MM.1S (cell line): ENCODE measurements at places on chromosomes 13 and 19.

- DNase-seq, result peak; percentile 19
These were observed 324.0 kb downstream of the GPC5 start for GRCh38 chr13:91722267-91722884.

- DNase-seq, result no peak
These were observed 136.3 kb downstream of the DCT start for GRCh38 chr13:94343243-94343585.

DNA sequence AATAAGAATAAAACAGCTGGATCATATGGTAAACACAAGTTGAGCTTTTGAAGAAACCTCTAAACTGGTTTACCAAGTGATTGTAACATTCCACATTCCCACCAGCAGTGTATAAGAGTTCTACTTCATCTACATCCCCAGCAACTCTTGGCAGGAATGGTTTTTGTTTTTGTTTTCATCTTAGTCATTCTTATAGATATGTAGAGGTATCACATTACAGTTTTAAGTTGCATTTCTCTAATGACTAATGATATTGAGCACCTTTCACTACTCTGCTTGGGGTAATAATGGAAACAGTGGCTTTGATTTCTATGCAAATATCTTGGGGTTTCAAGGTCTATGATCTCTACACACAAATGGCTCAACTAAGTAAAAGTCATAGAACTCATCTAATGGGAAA lies 614.5 kb downstream of the TBC1D4 start:
- no peak for DNase-seq

DNA sequence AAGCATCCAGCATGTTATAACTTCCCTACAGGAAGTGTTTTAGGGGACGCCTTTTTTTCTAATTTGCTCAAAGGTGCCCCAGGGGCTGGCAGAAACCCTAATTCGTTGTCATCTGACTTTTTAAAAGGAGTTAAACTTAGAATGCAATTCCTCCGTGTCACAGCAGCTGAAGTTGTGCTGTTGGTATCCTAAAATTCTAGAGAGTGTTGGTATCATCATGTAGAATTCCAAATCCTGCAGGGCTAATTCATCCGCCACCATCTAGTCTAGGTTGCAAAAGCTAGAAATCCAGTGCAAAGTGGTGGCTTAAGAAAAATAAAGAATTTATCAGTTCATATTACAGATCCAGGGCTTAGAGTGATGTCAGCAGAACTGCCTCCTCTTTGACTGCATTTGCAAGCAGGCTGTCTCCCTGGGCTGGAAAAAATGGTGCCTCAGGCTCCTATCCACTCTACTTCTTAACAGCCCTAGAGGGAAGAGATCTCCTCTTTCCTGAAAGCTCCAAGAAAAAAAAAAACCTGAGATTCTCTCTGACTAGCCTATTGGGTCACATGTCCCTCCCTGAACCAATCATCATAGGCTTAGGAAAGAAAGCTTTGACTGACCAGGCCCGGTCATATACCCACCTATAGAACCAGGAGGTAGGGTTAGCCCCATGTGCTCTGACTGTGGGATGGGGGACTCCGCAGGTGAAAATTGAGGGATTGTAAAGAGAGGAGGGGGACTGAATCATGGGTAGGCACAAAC lies 73.0 kb downstream of the MAP4K1 start:
- peak; percentile 81 for DNase-seq

GRCh38 chr19:34662919-34663318 lies 14.0 kb downstream of the SCGB2B2 start:
- peak; percentile 80 for DNase-seq

DNA sequence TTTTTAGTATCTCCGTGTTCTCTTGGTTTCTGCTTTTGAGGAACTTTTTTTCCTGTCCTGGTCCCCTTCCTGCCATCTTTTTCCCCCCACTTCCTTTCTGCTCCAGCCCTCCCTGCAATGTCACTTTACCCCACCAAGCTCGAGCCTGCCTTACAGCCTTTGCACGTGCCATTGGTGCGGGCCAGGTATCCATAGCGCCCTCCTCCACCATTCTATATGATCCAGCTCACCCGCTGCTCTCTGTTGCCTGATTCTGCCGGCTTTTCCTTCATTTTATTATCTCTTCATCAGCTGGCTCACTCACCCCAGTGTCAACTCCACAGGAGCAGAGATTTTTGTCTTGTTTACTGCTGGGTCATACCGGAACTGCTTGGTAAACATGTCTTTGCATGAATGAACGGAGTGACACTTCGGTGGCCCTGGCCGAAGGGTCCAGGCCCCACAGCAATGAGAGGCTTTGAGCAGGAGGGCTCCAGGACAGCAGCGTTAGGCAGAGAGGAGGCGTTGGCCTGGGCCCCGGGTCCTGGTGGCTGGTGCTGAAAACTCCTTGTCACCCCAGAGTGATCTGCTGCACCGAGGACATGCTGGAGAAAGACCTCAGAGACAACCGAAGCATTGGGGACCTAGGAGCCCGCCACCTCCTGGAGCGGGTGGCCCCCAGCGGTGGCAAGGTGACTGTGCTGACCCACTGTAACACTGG lies 1.2 kb downstream of the MRI1 start:
- no peak for DNase-seq

- no peak for DNase-seq
These were observed at the start of gene ASPDH for GRCh38 chr19:50513746-50514345. Gene ASPDH, minus strand, starts transcription at chr19:50513913. Its CDS starts 90 bp downstream, at chr19:50513823.

DNA sequence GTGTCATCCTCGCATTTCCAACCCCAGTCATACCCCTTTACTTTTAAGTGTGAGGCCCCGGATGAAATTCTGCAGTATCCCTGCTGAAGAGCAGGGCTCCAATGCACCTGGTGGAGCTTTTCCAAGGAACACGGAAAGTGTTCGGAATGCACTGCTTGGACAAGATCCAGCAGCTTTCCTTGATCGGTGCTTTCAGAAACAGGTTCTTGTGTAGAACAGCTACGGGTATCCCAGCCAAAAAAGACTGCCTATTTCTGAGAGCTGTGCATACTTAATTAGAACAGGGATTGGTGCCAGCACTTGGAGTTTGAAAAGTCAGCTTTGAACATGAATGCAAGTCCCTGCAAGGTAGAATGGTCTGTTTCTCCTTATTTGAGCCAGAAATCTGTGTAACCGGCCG lies 87.2 kb upstream of the C1QTNF9B start:
- DNase-seq, result no peak

DNA sequence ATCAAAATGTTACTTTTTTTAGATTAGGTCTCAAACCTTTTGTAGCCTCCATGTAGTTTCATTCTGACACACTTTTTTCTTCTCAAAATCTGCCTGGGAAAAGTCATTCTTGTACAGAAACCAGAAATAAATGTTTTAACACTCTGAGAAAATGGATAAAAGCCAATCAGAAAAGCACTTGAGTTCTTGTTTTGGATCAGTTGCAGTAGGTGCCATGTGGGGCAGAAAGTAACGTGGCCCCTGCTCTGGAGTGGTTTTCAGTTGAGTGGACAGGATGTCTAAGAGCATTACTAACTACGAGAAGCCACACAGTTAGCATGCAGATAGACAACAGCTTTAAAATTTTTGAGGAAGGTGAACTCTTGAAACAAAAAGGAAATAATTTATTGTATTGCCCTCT lies 19.1 kb downstream of the GPR183 start:
- DNase-seq, result no peak

DNA sequence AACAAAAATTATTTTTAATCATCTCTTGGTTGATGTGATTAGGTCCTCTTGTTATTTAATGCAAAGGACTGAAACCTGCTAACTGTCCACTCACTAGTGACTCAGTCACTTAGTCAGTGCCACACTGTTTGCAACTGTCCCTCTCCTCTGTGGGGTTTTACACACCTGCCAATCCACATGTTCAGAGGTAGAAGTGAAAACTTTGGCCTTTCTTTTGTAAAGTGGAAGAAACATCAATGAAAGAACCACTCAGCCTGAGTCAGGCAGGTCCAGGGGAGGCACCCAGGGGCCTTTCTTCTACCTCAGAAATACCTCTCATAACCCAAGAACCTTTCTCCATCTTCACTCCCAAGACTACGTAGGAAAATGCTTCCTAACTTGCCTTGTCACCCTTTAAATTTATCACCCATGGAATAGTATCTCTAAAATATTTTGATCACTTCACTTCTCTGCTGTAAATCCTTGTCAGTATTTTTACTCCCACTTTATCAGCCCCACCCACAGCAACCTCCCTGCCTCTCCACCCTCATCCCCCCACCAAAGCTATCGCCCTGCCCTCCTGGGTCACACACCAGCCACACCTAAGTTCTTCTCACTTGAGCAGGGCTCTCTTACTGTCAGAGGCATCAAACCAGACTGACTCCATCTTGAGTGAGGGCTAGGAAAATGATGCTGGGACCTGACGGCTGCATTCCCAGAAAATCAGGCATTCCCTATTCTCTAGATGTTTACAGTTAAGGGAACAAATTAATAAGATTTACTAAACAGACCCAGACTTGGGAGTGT lies 29.6 kb upstream of the EEF1AKMT1 start:
- no peak for DNase-seq

GRCh38 chr19:5006201-5006600 lies 37.3 kb downstream of the KDM4B start:
- no peak for DNase-seq

DNA sequence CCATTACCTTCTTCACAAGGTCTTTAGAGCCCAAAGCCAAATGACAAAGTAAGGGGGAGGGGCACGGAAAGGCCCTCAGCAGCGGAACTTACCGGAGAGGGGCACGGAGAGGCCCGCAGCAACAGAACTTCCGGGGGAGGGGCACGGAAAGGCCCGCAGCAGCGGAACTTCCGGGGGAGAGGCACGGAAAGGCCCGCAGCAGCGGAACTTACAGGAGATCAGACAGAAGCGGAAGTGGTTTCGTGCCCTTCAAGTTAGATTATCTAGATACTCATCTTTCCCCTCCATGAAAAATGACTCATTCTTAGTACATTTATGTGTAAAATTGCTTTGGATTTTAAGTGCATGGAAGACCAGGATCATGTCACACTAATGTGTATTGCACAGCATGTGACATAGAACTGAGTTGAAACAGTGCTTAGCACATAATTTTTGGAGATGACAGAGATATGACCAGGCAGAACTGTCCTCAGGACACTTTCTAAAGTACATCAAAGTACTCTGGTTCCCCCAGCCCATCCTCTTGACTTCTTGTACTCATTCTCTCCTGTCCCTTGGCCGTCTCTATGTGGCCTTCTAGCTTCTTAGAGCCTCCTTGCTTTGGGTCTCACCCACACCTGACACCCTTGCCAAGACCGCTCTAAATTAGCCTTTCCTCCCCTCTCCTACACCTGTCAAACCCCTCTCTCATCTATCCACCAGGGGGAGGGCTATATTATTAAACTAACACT lies 25.7 kb upstream of the TPTE2 start:
- DNase-seq, result peak; percentile 74

GRCh38 chr19:50401605-50402450 lies 16.9 kb upstream of the SPIB start:
- no peak for DNase-seq

- DNase-seq, result no peak
These were observed 85.8 kb downstream of the FAM216B start for GRCh38 chr13:42867232-42867631.

- no peak for DNase-seq
These were observed 59.8 kb downstream of the SPACA7 start for GRCh38 chr13:112435973-112436372.

DNA sequence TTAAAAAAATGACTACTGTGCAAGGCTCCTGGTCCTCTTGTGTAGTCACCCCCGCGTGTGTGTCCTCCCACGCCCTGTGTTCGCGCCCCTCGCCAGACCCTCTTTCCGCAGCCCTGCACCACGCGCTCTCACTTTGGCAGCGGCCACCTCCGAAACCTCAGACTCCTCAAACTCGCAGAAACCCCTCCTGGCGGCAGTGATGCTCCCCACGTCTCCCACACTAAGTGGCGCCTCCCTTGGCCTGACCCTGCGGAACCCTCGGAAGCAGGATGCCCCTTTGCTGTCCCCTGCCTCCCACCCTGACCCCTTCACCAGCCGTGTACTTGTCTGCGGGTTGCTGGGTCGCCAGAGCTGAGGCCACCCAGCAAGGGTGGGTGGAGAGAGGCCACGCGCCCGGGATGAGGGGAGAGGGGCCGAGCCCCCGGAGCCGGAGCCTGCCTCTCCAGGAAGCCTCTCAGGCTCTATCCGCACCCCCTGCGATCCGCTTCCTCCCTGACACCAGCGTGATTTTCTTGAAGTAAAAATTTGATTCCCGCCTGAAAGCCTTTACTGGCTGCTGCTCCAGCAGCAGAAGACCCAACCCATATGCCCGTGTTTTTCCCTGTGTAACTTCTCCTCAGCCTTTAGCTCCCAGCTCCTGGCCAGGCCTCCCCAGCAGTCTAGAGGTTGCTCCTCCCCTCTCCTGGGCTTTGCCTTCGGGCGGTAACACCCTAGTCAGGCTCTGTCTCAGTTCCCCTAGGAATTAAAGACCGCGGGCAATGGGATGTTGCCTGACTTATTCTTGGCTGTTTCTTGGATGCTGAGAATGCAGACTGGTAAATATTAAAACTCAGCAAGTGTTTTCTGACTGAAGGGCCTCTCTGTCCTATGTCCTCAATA lies 55.2 kb downstream of the MIPEP start:
- DNase-seq, result no peak

DNA sequence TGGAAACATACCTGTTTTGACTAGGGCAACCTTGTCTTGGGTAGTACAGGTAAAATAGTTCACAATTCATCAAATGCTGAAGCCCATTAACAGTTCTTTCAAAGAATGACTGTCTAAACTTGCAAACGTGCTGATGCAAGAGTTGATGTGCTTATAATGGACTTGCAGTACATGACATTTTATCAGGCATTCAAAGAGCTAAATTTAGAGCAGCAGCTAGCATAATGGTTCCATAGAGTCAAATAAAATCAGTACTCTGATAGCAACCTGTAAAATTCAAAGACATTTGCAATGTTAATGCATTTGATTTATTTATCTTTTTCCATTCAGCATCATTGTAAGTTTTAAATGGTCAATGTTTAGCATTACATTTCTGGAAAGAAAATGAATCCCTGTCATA lies 979.7 kb upstream of the SLC10A2 start:
- DNase-seq, result no peak

- no peak for DNase-seq
These were observed 20.1 kb downstream of the PLEKHF1 start for GRCh38 chr19:29685326-29685725.

DNA sequence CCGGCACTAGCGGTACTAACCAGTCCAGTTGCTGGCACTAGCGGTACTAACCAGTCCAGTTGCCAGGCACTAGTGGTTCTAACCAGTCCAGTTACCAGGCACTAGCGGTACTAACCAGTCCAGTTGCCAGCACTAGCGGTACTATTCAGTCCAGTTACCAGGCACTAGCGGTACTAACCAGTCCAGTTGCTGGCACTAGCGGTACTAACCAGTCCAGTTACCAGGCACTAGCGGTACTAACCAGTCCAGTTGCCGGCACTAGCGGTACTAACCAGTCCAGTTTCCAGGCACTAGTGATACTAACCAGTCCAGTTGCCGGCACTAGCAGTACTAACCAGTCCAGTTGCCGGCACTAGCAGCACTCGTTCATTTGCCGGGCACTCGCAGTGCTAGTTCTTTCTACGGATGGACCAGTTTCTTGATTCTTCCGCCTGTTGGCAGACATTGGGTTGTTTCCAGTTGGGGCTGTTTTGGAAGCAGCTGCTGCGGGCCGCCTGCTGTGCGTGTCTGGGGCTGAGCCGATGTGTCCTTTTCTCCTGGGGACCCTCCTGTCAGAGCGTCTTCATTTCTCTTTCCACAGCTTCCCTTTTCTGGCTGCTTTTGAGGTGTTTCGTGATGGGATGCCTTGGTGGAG lies 123.4 kb upstream of the MCF2L start:
- no peak for DNase-seq
